Pancreas (tissue), 10 donors: ENCODE measurements at places on chromosomes 7 and 10. TPM values are rescaled to one million over a fixed set of nuclear protein-coding genes. Genes with fewer than 3 reads are reported as not detected.

TCAF2 gene
- 0.67 TPM for total RNA-seq

GATA3 gene
- total RNA-seq: 0.31 TPM

PNLIP gene
- total RNA-seq: 6,750 TPM

UPK3B gene
- total RNA-seq: 0.92 TPM

SLC26A3 gene
- total RNA-seq: not detected

DNA sequence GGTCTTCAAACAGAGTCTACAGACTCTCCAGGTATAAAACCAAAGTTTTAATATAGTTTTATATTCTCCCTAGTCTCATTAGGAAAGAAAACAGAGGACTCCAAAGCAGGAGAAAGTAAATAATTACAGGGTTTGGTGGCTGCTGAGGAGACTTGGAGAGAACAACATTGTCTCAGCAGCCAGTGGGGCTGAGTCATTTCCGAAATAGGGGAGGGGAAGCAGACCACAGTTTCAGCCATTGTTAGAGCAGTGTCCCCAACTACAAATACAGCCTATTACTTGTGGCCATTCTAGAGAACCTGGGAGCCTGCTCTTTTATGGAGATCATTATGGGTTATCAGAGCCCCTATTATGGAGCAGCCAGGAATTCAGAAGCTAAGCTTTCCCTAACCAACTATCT, 44.2 kb upstream of the A1CF start:
- no peak overlapping the region for H3K4me3 ChIP-seq
- H3K36me3 ChIP-seq: no peaks in the 10 kb centered on the region
- H3K4me1 ChIP-seq: peaks cover 18% of the 10 kb centered on the region
- H3K27me3 ChIP-seq: no peaks in the 10 kb centered on the region
- no peak for DNase-seq

DNA sequence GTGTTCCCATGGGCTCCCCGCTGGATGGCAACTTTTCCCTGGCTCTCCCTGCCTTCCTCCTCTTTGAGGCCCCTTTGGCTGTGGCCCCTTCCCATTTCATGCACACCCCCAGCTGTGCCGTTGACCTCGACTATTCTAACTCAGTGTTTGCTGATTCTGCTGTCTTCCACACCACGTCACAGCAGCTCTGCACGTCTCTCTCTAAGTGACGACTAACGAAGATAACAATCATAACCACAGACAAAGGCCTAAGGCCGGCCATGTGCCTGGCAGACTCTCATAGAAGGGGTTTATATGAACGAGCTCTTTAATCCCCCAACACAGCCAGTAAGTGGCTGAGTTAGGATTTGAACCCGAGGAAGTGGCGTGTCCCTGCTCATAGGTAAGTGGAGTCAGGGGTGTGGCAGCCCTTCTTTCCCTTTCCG, 151.5 kb upstream of the SHH start:
- no peak overlapping the region for H3K4me3 ChIP-seq
- no peaks in the 10 kb centered on the region for H3K36me3 ChIP-seq
- H3K4me1 ChIP-seq: no peaks in the 10 kb centered on the region
- DNase-seq: no peak
- H3K27ac ChIP-seq: no peak overlapping the region

DNA sequence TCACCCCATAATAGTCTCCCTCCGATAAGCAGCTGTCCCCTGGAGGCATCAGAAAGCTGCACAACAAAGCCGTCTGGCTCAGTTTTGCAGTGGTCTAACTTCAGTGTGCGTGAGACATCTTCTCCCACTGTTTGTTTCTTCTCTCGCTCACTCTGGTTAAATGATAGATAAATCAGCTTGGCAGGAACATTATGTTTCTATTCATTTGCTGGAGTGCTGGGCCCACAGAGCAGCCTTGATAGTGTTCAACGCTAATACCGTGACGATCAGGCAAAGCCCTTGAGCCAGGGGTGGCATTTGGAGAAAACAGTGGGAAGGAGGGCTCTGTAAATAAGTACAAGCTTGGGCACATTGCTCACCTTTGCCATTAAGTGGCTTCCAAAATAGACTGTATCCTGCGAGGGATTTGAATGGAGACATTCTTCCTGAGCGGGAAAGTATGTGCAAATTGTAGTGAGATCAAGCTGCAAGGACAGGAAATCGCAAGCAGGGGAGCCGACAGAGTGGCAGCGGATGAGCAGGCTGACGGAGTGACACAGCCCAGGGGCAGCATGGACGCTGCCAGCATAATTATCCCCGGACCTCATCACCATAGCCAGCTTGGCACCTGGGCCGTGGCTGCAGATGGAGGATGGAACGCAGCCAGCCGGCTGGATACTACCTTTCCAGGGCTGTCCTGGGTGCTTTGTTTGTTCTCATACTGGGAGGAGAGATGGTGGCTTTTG, 256.8 kb upstream of the FZD8 start:
- H3K27me3 ChIP-seq: no peaks in the 10 kb centered on the region
- H3K4me3 ChIP-seq: no peak overlapping the region
- H3K27ac ChIP-seq: no peak overlapping the region
- no peak for DNase-seq
- H3K4me1 ChIP-seq: no peaks in the 10 kb centered on the region
- no peaks in the 10 kb centered on the region for H3K36me3 ChIP-seq
